Thoracic aorta endothelial cell (primary cell): ENCODE measurements at places on chromosomes 2 and 18. TPM values are rescaled to one million over a fixed set of nuclear protein-coding genes. Genes with fewer than 3 reads are reported as not detected.

The PPM1G gene
- total RNA-seq = 133 and 134 TPM in 2 replicates

The NAT8 gene
- total RNA-seq = not detected in 2 replicates

The IMMT gene
- 111 and 120 TPM in 2 replicates for total RNA-seq

The AMER3 gene
- not detected in 2 replicates for total RNA-seq
